ENCODE measurements at places on chromosomes 1 and 21.

- H3K27ac ChIP-seq = no peak overlapping the region
- no peaks in the 10 kb centered on the region for H3K36me3 ChIP-seq
- DNase-seq = no peak
These were observed 39.9 kb upstream of the NFASC start for GRCh38 chr1:204830747-204831146.

- H3K36me3 ChIP-seq = peaks cover 70% of the 10 kb centered on the region
- H3K27ac ChIP-seq = peak overlapping the region; percentile 95
- peaks cover 55% of the 10 kb centered on the region for H3K4me1 ChIP-seq
These were observed 23.9 kb upstream of the PTAFR start for GRCh38 chr1:28200234-28200873.

GRCh38 chr21:33041981-33042380 lies 16.2 kb downstream of the OLIG2 start:
- H3K27me3 ChIP-seq = peaks cover 46% of the 10 kb centered on the region
- no peak for DNase-seq
- H3K4me3 ChIP-seq = no peak overlapping the region
- H3K4me1 ChIP-seq = peaks cover 2% of the 10 kb centered on the region
- no peaks in the 10 kb centered on the region for H3K36me3 ChIP-seq

GRCh38 chr1:28249013-28249865 lies 10.1 kb upstream of the SESN2 start:
- peak; percentile 39 for DNase-seq
- H3K36me3 ChIP-seq = peaks cover 3% of the 10 kb centered on the region
- H3K4me1 ChIP-seq = peaks cover 45% of the 10 kb centered on the region
- peak overlapping the region; percentile 30 for H3K4me3 ChIP-seq
- no peaks in the 10 kb centered on the region for H3K27me3 ChIP-seq

DNA sequence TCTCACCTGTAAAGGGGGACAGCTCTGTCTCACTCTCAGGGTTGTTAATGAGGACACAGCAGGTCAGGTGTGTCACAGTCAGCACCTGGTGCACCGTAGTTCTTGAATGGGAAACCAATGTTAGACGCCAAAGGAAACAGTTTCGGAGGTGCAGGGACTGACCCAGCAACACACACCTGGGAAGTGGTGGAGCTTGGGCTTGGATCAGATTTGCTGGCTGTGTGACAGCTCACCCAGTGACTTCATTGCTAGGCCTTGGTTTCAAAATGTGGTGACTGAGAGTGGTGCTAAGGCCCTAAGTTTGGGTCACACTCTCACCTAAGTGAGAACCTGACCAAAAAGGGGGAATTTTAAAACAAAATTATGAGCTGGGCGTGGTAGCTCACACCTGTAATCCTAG lies 34.9 kb downstream of the ALPL start:
- DNase-seq = no peak
- no peak overlapping the region for H3K4me3 ChIP-seq
- no peaks in the 10 kb centered on the region for H3K4me1 ChIP-seq
- H3K27ac ChIP-seq = no peak overlapping the region

DNA sequence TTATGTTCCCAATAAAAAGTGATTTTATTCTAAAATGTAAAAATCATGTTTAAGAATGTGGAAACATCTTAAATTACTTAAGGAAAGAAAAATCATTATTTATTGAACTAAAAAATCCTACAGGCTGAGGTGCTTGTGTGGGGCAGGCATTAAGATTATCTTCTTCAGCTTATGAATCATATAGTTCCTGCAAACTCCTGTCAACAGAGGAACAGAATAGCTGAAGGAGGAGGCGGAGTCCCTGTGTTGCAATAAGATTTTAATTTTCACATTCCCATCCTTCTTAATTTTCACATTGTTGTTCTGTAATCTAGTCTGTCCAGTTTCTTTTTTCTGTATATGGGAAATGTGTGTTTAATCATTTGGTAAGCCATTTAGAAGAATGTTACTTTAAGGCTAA lies 20.6 kb upstream of the OLFML3 start:
- peaks cover 75% of the 10 kb centered on the region for H3K36me3 ChIP-seq
- no peak overlapping the region for H3K4me3 ChIP-seq
- no peaks in the 10 kb centered on the region for H3K27me3 ChIP-seq
- DNase-seq = no peak

- H3K27me3 ChIP-seq = peaks cover 47% of the 10 kb centered on the region
- H3K36me3 ChIP-seq = peaks cover 6% of the 10 kb centered on the region
- H3K4me1 ChIP-seq = peaks cover 12% of the 10 kb centered on the region
- no peak overlapping the region for H3K27ac ChIP-seq
- DNase-seq = peak; percentile 85
- H3K4me3 ChIP-seq = peak overlapping the region; percentile 33
These were observed 2.8 kb downstream of the KCNJ9 start for GRCh38 chr1:160083968-160084770.

DNA sequence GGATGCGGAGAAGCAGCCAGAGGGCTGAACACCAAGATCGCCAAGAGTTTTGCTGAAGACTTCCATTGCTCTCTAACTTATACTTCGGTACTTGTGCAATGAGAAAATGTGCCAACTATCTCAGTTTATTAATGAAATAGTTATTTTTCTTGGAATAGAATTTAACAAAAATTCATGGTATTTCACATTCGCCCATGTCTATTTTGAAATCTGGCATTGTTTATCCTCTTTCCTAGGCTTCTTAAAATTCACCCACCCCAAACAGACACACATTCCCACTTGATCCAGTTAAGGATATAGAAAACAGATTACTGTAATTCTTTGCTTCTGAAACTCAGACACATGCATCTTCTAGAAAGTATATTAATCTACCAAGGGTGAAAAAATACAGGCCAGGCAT lies 56.3 kb upstream of the ADAMTS5 start:
- DNase-seq = no peak
- H3K27me3 ChIP-seq = no peaks in the 10 kb centered on the region
- no peaks in the 10 kb centered on the region for H3K36me3 ChIP-seq
- no peaks in the 10 kb centered on the region for H3K4me1 ChIP-seq
- H3K27ac ChIP-seq = no peak overlapping the region

DNA sequence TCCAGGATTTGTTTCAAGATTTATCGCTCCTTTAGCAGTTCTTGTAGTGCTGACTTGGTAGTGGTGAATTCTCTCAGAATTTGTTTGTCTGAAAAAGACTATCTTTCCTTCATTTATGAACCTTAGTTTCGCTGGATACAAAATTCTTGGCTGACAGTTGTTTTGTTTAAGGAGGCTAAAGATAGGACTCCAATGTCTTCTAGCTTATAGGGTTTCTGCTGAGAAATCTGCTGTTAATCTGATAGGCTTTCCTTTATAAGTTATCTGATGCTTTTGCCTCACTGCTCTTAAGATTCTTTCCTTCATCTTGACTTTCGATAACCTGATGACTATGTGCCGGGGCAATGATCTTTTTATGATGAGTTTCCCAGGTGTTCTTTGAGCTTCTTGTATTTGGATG lies 28.9 kb downstream of the RPAP2 start:
- no peak for DNase-seq
- no peak overlapping the region for H3K4me3 ChIP-seq
- H3K27me3 ChIP-seq = no peaks in the 10 kb centered on the region

DNA sequence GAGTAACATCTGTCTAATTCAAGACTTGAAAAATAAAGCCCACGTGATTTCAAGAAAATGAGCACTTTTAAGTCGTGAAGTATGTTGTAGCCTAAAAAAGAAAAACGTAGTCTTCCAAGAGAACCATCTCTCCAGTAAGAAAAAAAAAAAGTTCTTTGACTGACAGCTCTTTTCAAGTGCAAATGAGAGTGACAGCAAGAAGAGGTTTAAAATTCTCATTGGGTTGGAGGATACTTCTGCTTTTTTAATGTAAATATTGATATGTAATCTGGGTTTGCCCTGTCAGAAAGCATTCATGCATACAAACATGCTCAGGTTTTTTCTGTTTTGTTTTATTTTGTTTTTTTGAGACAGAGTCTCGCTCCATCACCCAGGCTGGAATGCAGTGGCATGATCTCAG lies 32.3 kb upstream of the PRDM2 start:
- no peak for DNase-seq
- no peak overlapping the region for H3K27ac ChIP-seq
- H3K36me3 ChIP-seq = no peaks in the 10 kb centered on the region
- H3K4me3 ChIP-seq = no peak overlapping the region

- no peak for DNase-seq
- H3K36me3 ChIP-seq = no peaks in the 10 kb centered on the region
These were observed 2.6 kb upstream of the RAB7B start for GRCh38 chr1:206005778-206006180.

DNA sequence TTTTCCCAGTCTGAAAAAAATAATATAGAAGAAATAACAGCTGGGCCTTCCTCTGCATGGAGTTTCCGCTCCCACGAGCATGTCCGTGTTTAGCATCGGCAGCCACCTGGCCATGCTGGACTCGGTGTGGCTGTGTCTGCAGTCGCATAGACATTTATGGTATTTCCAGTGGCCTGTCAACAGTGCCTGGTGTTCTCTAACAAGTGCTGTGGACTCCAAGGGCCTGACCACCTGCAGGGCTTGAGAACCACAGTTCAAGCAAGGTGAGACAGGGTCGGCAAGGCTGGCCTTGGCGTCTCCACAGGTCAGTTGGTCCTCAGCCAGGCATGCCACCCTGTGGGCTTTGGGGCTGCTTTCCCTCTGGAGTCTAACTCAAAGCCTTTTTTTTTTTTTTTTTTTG lies 124.8 kb downstream of the PGBD5 start:
- H3K4me3 ChIP-seq = no peak overlapping the region
- peaks cover 11% of the 10 kb centered on the region for H3K4me1 ChIP-seq
- no peak overlapping the region for H3K27ac ChIP-seq
- H3K36me3 ChIP-seq = no peaks in the 10 kb centered on the region
- H3K27me3 ChIP-seq = peaks cover 14% of the 10 kb centered on the region

- no peak overlapping the region for H3K27ac ChIP-seq
- no peak overlapping the region for H3K4me3 ChIP-seq
- no peaks in the 10 kb centered on the region for H3K36me3 ChIP-seq
- no peak for DNase-seq
- no peaks in the 10 kb centered on the region for H3K4me1 ChIP-seq
- H3K27me3 ChIP-seq = no peaks in the 10 kb centered on the region
These were observed 464.2 kb downstream of the DISC1 start for GRCh38 chr1:232090816-232091215.

- no peak overlapping the region for H3K27ac ChIP-seq
- H3K4me1 ChIP-seq = no peaks in the 10 kb centered on the region
- no peaks in the 10 kb centered on the region for H3K27me3 ChIP-seq
- H3K4me3 ChIP-seq = no peak overlapping the region
- no peaks in the 10 kb centered on the region for H3K36me3 ChIP-seq
These were observed 285.0 kb upstream of the NR5A2 start for GRCh38 chr1:199742547-199742946.

- no peak for DNase-seq
- H3K27ac ChIP-seq = no peak overlapping the region
- H3K36me3 ChIP-seq = no peaks in the 10 kb centered on the region
- no peak overlapping the region for H3K4me3 ChIP-seq
These were observed 5.5 kb downstream of the TLR5 start for GRCh38 chr1:223137455-223138085.

GRCh38 chr1:9476790-9477463 lies 62.3 kb upstream of the SLC25A33 start:
- H3K27me3 ChIP-seq = peaks cover 45% of the 10 kb centered on the region
- no peak overlapping the region for H3K4me3 ChIP-seq
- no peaks in the 10 kb centered on the region for H3K4me1 ChIP-seq
- H3K36me3 ChIP-seq = no peaks in the 10 kb centered on the region

- H3K27ac ChIP-seq = no peak overlapping the region
- DNase-seq = no peak
- H3K4me1 ChIP-seq = no peaks in the 10 kb centered on the region
- H3K36me3 ChIP-seq = no peaks in the 10 kb centered on the region
- H3K27me3 ChIP-seq = peaks cover 21% of the 10 kb centered on the region
- no peak overlapping the region for H3K4me3 ChIP-seq
These were observed 53.4 kb upstream of the CITED4 start for GRCh38 chr1:40915581-40915980.

- no peak overlapping the region for H3K4me3 ChIP-seq
- no peak for DNase-seq
- no peak overlapping the region for H3K27ac ChIP-seq
- no peaks in the 10 kb centered on the region for H3K27me3 ChIP-seq
These were observed 1114.2 kb downstream of the PLA2G4A start for GRCh38 chr1:187942986-187943385.

DNA sequence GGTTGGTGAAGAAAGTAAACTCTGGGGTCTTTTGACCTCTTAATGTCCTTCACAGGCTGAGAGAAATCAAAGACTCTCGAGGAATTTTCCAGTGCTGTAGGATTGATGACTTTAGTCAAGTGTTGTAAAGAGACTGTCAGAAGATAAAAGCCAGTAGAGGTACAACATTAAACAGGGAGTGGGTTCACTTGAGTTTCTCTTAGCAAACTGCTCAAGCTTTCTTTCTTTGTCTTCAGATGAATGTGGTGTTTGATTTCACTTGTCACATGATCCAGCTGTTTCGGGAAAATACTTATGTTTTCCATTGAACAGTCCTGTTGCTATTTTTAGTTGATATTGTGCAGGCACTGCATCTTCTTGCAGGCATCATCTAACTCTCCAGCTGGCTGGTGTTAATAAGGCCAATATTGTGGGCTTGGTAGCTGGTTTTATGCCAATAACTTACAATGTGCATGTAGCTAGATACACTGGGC lies 45.6 kb downstream of the XCL2 start:
- H3K27me3 ChIP-seq = peaks cover 2% of the 10 kb centered on the region
- peaks cover 25% of the 10 kb centered on the region for H3K4me1 ChIP-seq
- H3K4me3 ChIP-seq = no peak overlapping the region
- no peak overlapping the region for H3K27ac ChIP-seq
- peaks cover 2% of the 10 kb centered on the region for H3K36me3 ChIP-seq

- H3K4me1 ChIP-seq = no peaks in the 10 kb centered on the region
- H3K4me3 ChIP-seq = no peak overlapping the region
- DNase-seq = no peak
- peaks cover 7% of the 10 kb centered on the region for H3K27me3 ChIP-seq
These were observed 37.0 kb upstream of the ENAH start for GRCh38 chr1:225689882-225690459.

DNA sequence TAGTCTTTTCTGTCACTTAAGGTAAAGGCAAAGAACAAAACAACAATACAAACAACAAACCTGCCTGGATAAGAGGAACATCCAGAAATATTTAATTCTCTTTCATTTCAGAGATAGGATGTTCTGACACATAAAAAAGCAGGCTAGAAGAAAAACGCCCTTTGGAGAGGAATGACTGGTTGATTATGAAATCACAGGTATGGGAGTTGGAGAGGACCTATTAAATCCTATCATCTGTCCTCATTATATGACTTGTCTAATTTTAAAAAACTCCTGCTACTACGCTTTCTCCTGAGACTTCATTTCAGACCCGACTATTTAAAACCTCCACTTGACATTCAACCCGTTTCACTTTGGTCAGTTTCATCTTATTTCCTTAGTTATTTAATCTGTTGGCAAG lies 54.1 kb downstream of the TMPRSS15 start:
- DNase-seq = no peak
- H3K36me3 ChIP-seq = no peaks in the 10 kb centered on the region
- no peaks in the 10 kb centered on the region for H3K4me1 ChIP-seq
- no peaks in the 10 kb centered on the region for H3K27me3 ChIP-seq
- H3K4me3 ChIP-seq = no peak overlapping the region

GRCh38 chr1:223364685-223365382 lies 858 bp upstream of the SUSD4 start:
- peaks cover 16% of the 10 kb centered on the region for H3K4me1 ChIP-seq
- H3K27ac ChIP-seq = no peak overlapping the region
- no peaks in the 10 kb centered on the region for H3K36me3 ChIP-seq
